ENCODE measurements at places on chromosomes 16 and 17.

- no peak for DNase-seq
These were observed 59.1 kb downstream of the C17orf67 start for GRCh38 chr17:56774650-56775049.

- DNase-seq, result no peak
These were observed 26.4 kb downstream of the WNT3 start for GRCh38 chr17:46792071-46792470.

- DNase-seq, result peak; percentile 17
These were observed 4.7 kb upstream of the MMP15 start for GRCh38 chr16:58020628-58021521.

DNA sequence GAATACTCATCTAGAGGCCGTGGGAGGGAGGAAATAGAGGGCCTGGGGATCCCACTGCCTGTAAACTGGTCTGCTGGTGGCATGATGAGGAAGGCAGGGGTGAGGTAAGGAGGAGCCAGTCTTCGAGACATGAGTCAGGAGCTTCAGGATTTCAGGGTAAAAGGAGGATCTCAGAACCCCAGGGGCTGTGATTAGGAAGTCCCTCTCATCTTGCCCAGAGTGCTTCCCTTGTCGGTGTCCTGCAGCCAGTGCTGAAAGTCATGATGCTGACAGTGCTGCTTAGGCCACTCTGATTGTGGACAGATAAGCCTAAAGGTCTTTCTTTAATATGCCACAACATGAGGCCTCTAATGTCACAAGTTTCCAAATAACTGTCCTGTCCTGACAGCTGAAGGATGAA, 29.6 kb downstream of the COG4 start:
- DNase-seq, result no peak

DNA sequence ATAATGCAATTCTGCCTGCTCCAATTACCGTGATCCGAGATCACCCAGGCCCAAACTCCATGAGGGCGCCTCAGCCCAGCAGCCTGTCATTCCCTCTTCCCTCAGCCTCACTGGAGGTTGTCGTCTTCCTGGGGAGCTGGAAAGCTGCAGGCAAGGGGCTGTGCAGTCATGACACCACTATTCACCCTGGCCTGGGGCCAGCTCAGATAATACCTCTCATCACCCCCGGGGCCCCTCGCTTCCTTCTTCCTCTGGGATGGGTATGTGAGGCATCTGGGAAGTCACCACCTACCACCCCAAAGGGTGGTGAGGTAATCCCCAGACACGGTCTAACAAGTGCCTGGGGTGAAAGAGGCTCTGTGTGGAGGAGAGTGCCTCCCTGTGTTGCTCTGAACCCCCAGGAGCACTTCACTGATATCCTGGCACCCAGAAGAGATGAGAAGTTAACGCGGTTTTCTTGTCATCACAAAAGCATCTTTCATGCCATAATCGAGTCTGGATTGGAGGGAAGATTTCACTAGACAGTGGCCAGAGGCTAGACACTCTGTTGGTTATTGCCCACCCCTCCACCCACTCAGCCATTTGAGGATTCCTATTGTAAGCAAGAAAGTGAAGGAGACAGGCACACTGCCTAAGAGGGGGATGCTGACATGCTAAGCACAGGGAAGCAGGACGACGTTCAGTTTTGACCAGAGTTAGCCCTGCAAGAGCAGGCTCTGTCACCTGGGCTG, 18.4 kb downstream of the CFAP20 start:
- peak; percentile 17 for DNase-seq

DNA sequence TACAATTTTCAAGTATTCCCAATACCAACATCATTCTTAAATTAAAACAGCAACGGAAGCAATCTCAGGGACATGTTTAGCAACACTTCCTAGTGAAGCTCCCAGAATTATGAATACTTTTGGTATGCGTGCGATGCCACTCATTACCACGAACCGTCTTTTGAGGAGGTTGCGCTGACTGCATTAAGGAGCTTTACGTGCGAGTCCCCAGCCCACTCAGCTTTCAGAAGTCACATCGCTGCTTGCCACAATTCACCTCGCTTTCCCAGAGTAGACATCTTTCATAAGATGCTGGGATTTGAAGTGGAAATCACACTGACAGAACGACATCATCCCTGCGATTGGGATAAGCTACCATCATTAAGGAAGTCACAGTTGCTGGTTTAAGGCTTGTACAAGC, 441.6 kb upstream of the HSBP1 start:
- no peak for DNase-seq

DNA sequence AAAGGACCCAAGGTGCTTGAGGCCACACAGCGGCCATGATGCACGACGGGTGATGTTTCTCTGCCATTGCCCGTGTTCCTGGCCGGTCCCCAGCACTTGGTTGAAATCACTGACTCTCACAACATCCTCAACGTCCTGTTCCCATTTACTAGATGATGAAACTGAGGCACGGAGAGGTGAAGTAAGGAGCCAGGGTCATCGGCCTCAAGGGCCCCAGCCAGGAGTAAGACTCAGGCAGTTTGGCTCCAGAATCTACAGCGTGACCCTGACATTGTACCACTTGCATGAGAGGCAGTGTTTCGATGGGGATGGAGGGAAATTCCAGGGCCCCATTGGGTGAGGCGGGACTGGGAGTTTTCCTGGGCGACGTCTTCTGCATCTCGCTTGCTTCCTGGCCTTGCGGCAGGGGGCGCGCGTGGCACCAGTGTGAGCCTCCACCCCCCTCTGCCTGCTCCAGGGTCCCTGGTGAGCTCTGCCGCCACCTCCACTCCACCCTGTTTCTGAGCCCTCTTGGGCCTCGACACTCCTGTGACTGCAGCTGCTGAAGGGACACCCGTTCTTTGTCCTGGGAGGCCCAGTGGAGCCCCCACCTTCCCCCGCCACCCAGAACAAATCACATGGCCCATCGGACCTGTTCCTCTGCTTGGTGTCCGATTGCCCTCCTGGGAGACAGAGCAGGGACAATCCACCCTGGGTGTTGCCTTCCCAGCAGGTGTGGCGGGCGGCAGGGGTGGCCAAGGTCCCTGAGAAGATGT, 133.0 kb upstream of the GSE1 start:
- no peak for DNase-seq

DNA sequence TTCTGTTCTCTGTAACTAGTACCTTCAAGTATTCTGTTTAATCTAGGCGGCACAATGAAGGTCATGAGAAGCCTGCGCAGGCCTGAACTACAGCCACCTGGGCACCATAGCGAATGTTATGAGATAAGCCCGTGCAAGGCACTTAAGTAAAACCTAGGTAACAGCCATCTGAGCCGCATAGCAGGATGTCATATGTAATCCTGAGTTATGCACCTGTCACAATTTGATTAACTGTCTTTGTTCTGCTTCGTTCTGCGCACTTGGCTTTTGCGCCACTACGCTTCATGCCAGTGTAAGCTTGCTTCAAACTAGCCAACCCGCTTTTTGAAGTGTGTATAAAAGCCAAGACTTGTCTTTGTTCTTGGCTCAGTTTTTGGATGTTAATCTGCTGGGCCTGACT, 449.8 kb downstream of the KCNJ18 start:
- DNase-seq, result no peak

GRCh38 chr16:35931722-35932121, 2472.3 kb downstream of the TP53TG3F start:
- DNase-seq, result no peak

DNA sequence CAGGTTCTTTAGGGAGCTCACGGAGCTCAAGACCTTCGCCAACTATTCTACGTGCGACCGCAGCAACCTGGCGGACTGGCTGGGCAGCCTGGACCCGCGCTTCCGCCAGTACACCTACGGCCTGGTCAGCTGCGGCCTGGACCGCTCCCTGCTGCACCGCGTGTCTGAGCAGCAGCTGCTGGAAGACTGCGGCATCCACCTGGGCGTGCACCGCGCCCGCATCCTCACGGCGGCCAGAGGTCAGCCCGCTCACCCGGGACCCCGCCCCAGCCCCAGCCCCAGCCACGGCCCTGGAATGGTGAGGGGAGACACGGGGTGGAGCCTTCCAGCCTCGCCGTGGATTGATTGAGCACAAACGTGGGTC, 13.5 kb downstream of the SARM1 start:
- no peak for DNase-seq

GRCh38 chr17:58219789-58220183, 731 bp upstream of the MKS1 start:
- peak; percentile 28 for DNase-seq

- DNase-seq, result no peak
These were observed 26.6 kb upstream of the GINS2 start for GRCh38 chr16:85715169-85716021.

DNA sequence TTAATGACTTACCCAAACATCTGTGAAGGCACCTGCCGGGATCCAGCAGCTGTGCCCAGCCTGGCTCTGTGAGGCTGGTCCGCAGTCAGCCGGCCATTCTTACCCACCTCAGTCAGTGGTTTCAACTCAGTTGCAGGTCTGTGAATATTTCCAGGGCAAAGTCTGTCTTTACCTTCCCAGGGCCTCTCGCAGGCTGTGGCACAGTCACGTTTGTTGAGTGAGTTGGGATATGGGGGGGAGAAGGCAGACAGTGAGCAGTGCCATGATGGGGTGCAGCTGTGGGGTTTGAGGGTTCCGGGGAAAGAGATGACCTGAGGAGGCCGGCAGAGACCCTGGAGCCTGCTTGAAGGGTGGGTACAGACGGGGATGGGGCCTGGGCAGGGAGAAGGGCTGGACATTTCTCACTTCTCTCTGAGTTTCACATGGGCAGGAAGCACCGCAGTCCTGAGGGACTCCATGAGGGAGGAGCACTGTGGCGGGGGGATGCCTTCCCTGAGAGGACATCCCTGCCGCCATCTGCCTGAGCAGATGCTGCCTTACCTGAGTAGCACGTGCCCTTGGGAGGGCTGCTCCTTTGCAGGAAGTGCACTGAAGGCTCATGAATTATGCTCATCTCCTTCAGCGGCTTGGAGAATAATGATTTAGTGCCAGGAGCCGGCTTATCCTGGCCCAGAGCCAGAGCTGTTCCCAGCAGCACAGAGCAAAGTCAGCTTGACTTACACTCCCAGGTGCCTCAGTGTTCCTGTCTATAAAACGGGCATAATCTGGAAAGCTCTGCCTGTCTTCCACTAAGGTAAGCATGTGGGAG, 48.1 kb downstream of the KSR1 start:
- DNase-seq, result no peak

DNA sequence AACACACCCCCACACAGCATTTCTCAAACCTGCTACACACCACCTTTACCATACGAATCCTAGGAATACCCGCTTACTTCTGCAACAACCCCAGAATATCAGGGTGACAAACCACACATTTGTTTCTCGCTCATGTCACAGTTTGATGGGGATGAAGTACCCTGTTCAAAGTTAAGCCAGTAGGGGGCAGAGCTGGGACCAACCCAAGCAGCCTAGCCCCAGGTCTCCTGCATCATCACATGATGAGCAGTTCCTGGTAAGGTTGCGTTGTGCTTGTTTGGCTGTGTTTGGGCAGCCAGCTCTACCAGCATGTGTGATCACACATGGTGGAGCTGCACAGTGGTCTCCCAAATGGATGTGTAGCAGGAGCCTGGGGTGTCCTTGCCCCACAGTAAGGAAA, 103.6 kb upstream of the C16orf82 start:
- DNase-seq, result no peak

DNA sequence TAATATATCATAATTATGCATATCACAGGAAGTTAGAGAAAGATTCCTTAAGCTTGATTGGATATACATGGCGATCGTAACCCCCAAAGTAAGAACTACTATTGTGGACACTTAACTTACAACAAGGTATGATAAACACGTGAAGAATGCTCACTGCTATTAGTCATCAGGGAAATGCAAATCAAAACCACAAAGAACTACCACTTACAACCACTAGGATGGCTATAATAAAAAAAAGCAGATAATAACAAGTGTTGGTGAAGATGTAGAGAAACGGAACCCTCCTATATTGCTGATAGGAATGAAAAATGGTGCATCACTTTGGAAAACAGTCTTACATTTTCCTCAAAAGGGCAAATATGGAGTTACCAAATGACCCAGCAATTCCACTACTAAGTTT, 265.9 kb downstream of the SLC39A11 start:
- peak; percentile 51 for DNase-seq

DNA sequence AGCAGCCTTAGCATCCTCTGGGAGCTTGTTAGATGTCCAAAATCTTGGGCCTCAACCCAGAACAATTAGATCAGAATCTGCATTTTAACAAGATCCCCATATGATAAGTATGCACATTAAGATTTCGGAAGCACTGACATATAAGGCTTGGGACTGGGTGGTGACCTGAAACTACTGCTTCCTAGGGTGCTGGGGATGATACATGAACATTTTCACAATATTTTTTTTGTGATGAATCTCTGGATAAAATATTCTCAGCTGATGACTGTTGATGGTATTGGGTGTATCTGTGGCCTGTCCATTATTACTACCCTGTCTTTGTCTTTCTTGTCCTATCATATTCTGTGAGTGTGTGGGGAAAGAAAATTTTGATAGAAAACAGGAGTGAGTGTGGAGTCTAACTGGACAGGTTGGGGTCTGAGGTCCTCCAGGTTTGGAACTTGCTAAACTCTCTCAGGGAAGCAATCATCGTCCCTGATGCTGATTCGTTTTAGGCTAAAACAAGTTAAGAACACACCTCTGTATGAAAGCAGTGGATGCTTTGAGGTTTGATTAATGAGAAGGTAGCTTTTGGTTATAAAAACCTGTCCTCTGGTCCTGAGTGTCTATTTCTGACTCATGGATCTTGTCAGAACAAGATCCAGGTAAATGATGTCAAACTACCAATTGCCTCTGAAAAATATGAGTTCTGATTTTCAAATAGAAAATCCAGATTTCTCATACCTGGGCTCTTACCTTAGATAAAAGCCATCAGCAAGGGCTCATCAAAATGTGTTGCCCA, 23.2 kb downstream of the KRT23 start:
- DNase-seq, result no peak

DNA sequence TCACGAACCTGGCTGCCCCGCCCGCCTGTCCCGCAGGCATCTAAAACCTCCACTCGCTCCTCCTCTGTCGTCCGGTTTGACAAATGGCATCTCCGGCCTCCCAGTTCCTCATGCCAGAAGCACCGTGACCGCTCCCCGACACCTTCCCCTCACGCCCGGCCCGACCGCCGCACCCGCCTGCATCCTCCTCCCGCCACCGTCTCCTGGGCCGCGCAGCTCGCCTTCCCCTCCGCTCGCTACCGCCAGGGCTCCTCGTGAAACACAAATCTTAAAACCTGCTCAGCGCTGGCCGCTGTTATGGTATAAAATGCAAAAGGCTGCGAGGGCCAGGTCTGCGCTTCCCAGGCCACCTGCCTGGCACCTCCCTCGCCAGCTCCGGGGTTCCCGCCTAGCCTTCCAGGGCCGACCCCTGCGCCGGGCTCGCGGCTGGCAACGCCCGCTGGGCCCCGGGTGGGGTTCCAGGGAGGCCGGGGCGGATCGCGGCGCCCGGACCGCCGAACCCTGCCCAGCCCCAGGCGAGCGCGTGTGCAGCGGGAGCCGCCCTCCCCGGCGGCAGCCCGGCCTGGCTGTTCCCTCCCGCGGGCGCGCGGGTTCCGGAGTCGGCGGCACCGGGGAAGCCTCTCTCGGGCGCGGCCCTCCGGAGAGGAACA, 488 bp downstream of the SPSB3 start:
- no peak for DNase-seq

Measured in RCC 7860 (cell line).